Osteoblast (primary cell): ENCODE measurements at places on chromosomes 6 and 20. TPM values are rescaled to one million over a fixed set of nuclear protein-coding genes. Genes with fewer than 3 reads are reported as not detected.
A peak's percentile ranks its signal among the peaks of the same experiment; 100 is the strongest.

DNA sequence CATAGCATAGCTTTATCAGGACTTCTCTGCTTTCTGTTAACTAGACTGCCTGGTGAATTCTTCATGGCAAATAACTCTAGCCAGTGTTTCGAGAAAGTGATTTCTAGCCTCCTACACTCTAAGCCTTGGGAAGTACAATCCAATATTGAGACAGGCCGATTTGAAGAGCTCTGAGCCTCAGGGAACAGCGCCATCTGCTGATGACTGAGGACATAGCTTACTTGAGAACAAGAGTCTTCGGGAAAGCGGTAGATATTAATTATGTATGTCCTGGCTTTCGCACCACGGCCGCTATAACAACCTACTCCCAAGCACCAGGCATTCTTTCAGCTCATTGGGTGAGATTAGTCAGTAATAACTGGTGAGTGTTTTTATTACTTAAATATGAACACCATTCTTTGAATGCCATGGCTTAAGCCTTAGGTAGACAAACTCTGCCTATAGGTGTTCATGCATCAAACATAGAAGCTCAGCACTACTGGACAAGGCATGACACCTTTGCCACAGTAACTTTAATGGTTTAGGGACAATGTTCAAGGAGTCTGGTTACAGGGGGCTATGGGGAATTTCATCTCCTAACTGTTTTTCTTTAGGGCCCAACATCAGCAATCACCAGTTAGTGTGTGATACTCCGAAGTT lies 518.6 kb downstream of the BMP2 start:
- peak; percentile 44 for DNase-seq
- no peaks in the 10 kb centered on the region for H3K4me1 ChIP-seq
- H3K4me3 ChIP-seq: no peak overlapping the region
- H3K27ac ChIP-seq: no peak overlapping the region
- H3K36me3 ChIP-seq: no peaks in the 10 kb centered on the region
- no peaks in the 10 kb centered on the region for H3K27me3 ChIP-seq

GRCh38 chr6:15577550-15578171 lies 85.2 kb downstream of the DTNBP1 start:
- no peak overlapping the region for H3K27ac ChIP-seq
- DNase-seq: no peak
- H3K36me3 ChIP-seq: no peaks in the 10 kb centered on the region
- no peaks in the 10 kb centered on the region for H3K4me1 ChIP-seq

- H3K4me3 ChIP-seq: no peak overlapping the region
- no peak overlapping the region for H3K27ac ChIP-seq
- H3K27me3 ChIP-seq: no peaks in the 10 kb centered on the region
- no peaks in the 10 kb centered on the region for H3K36me3 ChIP-seq
These were observed 18.9 kb downstream of the SIRPD start for GRCh38 chr20:1538655-1539054.

GRCh38 chr6:37357860-37358259 lies 4.1 kb downstream of the RNF8 start:
- peaks cover 12% of the 10 kb centered on the region for H3K4me1 ChIP-seq
- H3K36me3 ChIP-seq: peaks cover 10% of the 10 kb centered on the region
- no peak overlapping the region for H3K4me3 ChIP-seq
- H3K27me3 ChIP-seq: no peaks in the 10 kb centered on the region

DNA sequence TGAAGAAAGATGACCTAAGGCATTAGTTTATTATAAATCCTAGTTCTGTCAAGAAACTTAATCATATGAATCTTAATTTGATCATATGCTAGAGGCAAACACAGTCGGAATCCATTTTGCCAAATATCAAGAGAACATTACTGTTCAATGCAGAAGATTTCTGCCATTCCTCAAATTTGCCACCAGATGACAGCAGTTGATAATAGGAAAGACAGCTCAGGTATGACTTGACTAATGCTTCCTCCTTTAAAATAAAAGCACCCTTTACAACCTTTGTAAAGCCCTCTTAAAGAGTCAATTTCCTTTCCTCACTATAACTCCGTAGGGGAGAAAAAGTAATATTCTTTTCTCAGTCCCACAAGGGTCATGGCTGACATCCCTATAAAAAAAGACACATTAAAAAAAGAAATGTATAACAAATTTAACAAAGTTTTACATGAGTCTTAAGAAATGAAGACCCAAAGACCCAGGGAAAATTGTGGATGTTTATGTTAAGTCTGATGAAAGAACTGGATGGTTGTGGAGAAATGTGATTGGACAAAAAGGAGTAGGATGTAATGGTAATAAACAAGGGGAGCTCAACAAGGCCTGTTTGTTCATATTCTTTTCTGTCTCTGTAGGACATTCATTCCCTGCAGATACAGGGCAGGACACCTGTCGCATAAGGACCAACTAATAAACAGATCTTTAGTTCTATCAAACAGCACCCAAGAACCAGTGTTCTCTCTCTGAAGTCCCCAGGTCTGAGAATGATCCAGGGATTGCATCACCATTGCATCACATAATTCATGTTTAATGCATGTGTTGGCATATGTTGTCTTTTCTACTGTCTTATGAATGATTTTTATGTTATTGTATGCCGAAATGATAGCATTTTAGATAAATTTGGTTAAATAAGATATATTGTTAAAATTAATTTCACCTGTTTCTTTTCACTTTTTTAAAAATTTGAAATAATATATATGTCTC lies 23.0 kb upstream of the IL17A start:
- DNase-seq: no peak
- no peak overlapping the region for H3K4me3 ChIP-seq
- H3K27ac ChIP-seq: no peak overlapping the region
- peaks cover 4% of the 10 kb centered on the region for H3K27me3 ChIP-seq
- H3K36me3 ChIP-seq: no peaks in the 10 kb centered on the region

- no peaks in the 10 kb centered on the region for H3K4me1 ChIP-seq
- no peak within 1 kb of the TSS for H3K27ac ChIP-seq
- H3K27me3 ChIP-seq: peaks cover 41% of the 10 kb centered on the region
These were observed at the start of gene TBXT for GRCh38 chr6:166167801-166168615. Gene TBXT, minus strand, starts transcription at chr6:166167851. Its CDS starts 260 bp downstream, at chr6:166167591.

- no peak for DNase-seq
- H3K27me3 ChIP-seq: no peaks in the 10 kb centered on the region
- H3K27ac ChIP-seq: no peak overlapping the region
- no peaks in the 10 kb centered on the region for H3K36me3 ChIP-seq
- no peak overlapping the region for H3K4me3 ChIP-seq
- no peaks in the 10 kb centered on the region for H3K4me1 ChIP-seq
These were observed 203.4 kb downstream of the TTLL2 start for GRCh38 chr6:167528239-167528638.

DNA sequence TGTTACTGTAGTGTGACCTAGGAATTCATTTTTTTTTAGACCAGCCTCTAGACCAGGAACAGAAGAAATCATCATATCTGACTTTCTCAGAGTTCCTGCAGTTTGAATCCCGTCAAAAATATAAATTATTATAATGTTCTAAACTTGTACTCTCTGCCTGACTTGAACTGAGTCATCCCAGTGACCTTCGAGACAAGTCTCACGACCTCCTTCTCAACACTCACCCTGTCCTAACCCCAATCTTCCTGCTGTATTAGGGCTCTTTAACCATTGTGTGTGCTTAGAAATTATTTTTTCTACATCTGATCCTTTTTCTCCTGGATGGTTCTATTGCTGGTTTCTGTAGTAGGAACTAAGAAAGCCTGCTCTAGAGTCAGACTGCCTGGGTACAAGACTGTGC lies 21.5 kb downstream of the ADGRF5 start:
- H3K4me3 ChIP-seq: no peak overlapping the region
- H3K27ac ChIP-seq: no peak overlapping the region
- DNase-seq: no peak
- no peaks in the 10 kb centered on the region for H3K4me1 ChIP-seq
- H3K36me3 ChIP-seq: no peaks in the 10 kb centered on the region

DNA sequence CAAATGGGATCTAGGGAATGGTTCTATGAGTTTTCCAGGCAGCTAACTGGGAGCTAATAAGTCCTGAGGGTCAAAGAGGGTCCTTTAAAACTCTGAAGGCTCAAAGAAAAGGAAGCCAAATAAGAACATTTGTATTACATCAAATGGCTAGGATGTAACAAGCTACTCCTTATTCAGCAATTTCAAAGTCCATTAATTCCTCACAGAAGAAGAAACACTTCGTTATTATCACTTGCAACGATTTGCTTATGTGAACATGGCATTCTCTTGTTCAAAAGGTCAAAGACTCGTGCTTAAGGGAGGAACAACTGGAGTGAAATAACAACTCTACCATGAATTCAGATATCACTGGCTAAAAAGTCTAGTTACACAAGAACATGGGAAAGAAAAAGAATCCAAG lies 70.8 kb upstream of the FBXO30 start:
- no peak overlapping the region for H3K27ac ChIP-seq
- no peaks in the 10 kb centered on the region for H3K36me3 ChIP-seq
- H3K4me3 ChIP-seq: no peak overlapping the region
- H3K4me1 ChIP-seq: peaks cover 8% of the 10 kb centered on the region

- H3K27me3 ChIP-seq: no peaks in the 10 kb centered on the region
- DNase-seq: no peak
- H3K4me3 ChIP-seq: no peak overlapping the region
- H3K4me1 ChIP-seq: peaks cover 15% of the 10 kb centered on the region
These were observed 155.5 kb upstream of the SIM1 start for GRCh38 chr6:100620085-100620840.

DNA sequence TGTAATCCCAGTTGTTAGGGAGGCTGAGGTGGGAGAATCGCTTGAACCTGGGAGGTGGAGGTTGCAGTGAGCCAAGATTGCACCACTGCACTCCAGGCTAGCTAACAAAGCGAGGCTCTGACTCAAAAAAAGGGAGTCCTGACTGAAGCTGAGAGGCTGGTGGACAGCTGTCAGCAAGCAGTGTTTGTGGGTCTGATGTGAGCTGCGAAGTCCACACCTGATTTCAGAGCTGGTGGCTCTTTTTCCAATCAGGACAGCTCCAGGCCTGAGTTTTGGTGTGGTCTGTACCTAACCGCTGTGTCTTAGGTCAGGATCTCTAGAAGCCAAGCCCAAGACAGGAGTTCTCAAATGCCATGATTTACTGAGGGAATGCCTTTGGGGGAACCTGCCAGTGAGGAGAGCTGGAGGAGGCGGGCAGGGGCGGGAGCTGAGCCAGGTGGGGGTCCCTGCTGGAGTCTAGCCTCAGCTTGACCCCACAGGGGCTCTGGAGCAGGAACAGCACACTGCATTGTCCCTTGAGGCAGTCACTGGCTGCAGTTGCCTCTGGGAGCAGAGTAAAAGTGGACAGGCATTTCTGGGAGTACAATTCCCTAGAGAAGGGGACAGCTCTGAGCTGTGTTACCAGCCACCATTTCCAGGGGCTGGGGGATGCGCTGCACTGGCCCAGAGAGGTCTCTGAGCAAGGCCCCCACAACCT lies 5.0 kb downstream of the GFRA4 start:
- no peaks in the 10 kb centered on the region for H3K4me1 ChIP-seq
- H3K27me3 ChIP-seq: peaks cover 29% of the 10 kb centered on the region
- H3K27ac ChIP-seq: no peak overlapping the region
- DNase-seq: no peak
- H3K36me3 ChIP-seq: no peaks in the 10 kb centered on the region

DNA sequence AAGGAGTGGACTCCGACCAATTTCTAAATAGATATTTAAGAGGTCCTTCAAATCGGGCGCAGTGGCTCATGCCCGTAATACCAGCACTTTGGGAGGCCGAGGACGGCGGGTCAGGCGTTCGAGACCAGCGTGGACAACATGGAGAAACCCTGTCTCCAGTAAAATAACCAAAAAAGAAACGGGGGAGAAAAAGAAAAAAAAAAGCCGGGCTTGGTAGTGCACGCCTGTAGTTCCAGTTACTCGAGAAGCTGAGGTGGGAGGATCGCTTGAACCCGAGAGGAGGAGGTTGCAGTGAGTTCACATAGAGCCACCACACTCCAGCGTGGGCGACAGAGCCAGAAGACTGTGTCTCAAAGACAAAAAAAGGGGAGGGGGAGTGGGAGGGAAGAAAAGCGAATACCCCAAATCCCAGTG lies 53.3 kb upstream of the HFE start:
- H3K36me3 ChIP-seq: no peaks in the 10 kb centered on the region
- no peak for DNase-seq
- peak overlapping the region; percentile 77 for H3K4me3 ChIP-seq
- peaks cover 19% of the 10 kb centered on the region for H3K4me1 ChIP-seq

- no peaks in the 10 kb centered on the region for H3K27me3 ChIP-seq
- no peaks in the 10 kb centered on the region for H3K36me3 ChIP-seq
- no peak for DNase-seq
- H3K4me3 ChIP-seq: no peak overlapping the region
- no peak overlapping the region for H3K27ac ChIP-seq
- H3K4me1 ChIP-seq: no peaks in the 10 kb centered on the region
These were observed 586.1 kb downstream of the RNF144B start for GRCh38 chr6:18973251-18973650.

Gene FAM229B
- total RNA-seq: 11.6 and 17.4 TPM in 2 replicates

Gene FERMT1
- total RNA-seq: 2.1 and 2.5 TPM in 2 replicates

Gene CST5
- total RNA-seq: not detected in 2 replicates

Gene TNFRSF21
- 1.4 and 2.1 TPM in 2 replicates for total RNA-seq

Gene TCF21
- total RNA-seq: not detected in 2 replicates
